ENCODE measurements at places on chromosomes 5 and 9.

DNA sequence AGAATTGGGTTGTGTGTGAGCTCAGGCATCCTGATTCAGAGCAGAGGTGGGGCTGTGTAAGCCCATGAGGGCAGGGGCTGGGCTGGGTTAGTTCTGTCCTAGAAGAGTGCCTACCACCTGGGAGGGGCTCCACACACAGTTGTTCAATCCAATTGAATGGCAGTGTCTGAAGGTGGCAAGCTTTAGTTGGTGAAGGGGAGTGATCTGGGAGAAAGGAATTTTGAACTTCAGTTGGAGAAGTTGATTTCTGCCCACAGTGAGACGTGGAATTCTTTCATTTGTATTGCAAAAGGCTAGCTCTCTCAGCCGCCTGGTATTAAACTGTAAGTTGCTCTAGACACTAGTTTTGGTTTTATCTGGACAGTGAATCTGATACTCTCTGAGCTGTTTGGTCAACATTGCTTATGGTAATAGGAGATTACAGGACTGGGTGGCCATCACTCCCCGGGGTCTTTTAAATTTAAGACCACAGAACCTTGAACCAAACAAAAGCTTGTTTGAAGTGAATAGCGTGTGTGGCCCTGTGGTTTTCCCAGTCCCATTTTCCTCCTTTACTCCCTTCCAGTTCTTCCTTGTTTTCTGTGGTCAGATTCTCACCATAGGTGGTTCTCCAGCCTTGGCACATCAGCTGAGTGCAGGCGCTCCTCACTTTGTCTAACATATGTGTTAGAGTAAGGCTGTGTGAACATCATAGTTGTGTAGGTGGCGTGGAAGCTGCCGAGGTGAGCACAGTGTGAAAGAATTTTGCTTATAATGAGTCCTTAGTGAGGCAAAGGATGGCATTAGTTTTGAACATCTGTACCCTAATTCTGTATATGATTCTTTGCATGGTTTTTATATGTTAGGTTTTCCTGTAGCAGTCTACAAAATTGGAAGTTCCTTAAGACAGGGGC, 78.0 kb downstream of the ARHGAP26 start:
- DNase-seq: no peak

DNA sequence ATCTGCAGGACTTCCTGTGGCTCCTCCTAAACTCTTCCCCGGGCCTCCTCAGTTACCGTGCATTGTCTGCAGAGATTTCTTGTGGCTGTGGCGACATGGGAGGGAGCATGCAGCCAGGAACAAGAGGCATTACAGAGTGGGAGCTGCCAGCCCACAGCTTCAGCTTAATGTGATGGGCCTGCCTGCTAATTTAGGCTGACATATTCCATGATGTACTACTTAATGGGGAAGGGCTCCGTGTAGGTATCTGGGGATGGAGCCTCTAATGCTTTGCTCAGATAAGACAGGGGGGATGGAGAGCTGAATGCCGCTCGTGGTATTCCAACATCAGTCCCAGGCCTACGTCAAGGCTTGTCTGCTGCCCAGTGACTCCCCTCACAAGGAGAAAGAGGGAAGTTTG, 137.6 kb upstream of the GPR151 start:
- DNase-seq: no peak

- DNase-seq: no peak
These were observed 4.4 kb upstream of the ZDHHC12 start for GRCh38 chr9:128728298-128728697.

GRCh38 chr5:147963948-147964693, 57.8 kb upstream of the C5orf46 start:
- no peak for DNase-seq

DNA sequence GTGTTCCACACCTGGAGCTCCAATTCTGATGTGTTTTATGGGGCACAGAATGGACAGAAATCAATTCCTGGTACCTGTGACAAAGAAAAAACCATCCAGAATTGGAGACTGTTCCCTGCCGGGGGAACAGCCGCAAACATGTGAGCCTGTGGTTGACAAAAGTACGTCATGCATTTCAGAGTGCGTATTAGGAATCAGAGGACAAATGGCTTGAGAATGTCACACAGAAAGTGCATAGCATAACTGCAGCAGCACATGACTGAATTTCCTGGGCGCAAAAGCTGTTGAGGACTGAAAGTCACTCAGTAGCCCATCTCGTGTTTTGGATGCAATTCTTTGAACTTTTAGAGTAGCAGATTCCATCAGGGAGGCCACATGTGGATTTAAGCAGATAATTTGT, 85.1 kb downstream of the TRIO start:
- no peak for DNase-seq

DNA sequence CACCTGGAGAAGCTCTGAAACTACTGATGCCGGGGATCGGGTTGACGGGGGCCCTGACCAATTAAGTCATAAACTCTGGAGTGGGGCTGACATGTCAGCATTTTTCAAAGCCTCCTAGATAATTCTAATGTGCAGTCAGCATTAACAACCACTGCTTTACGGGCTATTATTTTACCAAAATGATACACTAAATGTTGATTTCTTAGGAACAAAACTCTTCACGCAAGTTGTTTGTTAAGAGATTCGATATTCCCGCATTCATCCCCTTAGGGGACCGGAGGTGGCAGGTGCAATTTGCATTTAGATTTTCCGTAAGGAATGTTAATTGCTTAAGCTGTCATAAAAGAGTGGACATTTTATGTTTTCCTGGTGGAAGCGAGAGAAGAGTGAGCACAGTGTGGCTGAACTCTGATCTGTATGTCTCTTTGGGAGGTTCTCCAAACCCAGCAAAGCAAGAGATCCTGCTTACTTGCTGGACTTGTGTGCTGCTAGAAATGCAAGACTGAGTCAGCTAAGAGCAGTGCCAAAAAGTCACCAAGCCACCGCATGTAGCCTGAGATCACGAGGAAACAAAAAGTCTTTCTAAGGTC, 77.6 kb downstream of the UGCG start:
- no peak for DNase-seq

DNA sequence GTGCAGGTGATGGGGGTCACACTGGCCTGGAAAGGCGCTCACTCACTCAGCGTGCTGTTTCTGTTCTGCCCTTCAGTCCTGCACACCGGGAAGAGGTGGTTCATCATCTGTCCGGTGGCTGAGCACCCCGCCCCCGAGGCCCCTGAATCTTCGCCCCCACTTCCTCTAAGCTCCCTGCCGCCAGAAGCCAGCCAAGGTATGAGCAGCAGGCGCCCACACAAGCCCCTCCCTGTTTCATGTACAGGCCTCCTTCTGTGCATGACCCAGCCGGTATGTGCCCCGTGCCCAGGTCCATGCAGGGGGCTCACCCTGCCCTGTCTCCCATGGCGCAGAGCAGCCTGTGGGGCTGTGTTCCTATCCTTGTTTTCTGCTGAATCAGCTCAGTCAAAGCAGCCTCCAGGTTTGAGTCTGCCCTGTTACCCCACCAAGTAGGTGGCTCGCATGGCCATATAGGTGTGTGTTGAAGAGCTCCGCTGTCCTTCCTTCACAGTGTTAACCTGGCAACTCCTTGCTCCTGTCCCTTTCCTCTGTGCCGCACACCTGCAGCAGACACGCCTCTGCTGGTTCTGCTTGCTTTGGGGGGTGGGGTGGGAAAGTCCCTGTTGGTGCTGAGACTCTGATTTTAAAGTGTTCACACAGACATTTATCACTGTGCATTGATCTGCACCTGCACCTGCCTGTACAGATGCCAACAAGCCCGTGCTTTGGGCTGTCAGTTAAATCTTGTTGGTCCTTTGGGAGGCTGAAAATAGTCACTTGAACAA, 84.8 kb downstream of the WNK2 start:
- DNase-seq: no peak

DNA sequence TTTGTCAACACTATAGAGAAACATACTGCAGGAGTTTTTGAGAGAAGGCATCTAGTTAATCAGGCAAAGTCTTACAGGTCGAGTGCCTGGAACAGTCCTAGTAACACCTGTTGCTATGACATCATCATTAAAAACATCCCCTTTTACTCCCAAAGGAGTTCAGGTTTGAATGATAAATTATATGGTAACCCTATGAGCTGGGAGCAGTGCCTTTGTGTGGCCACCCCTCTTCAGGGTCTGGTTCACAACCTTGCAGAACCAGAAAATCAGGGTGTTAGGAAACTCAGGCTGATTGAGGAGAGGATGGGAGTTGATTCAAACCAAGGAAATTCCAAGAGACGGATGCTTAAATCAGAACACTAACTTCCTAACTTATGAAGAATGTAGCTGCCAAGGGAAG, 179.1 kb upstream of the RASEF start:
- DNase-seq: no peak

DNA sequence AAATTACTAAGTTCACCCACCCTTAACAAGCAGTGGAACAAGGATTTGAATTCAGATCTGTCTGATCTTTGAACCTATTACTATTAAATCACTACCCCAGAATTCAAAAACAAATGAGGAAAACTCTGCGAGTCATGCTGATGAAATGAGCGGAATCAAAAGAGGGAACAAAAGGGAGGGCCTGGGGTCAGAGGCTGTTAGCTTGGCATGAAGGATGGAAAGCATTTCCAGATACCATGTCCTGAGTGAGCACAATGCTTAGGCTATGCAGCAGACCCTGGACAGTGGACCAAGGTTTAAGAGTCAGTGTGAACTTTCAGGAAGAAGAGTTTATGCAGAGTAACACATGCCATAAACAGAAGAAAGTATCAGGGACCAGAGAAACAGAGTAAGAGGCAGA, 30.5 kb downstream of the GRIA1 start:
- DNase-seq: no peak

- no peak for DNase-seq
These were observed 85.8 kb downstream of the RIC1 start for GRCh38 chr9:5714501-5715401.

DNA sequence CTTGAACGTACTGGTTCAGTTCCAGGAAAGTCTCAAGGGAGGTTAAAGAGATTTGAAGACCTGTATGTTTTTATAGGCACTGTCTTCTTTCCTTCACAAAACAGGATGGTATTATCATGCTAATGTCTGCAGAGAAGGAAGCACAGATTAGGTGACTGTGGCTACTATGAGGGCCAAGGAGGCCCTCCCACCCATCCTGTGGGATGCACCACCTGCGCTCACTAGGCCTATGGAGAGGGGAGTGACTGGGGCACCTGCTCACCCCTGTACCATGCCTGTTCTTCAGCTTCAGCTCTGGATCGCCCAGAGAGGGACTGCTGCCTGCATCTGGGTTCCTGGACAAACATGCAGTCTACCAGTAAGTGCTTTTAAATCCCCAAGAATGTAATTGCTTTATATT, 469.4 kb downstream of the CCDC171 start:
- DNase-seq: no peak

- no peak for DNase-seq
These were observed 3.5 kb downstream of the PAIP1 start for GRCh38 chr5:43553381-43553780.

DNA sequence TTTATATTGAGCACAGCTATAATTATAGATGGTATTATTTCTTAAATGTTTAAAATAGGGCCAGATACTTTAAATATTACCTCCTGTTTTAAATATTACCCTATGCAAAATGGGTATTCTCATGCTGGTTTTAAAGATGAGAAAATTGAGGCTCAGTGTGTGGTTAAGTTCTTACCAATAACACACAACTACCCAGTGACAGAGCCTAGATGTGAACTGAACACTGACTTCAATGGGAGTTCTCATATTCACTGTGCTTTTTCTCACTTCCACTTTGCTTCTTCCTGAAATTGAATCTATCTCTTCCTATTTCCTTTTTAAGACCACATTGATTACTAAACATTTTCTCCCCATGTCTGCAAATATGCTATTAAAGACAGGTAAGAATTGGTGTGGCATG, 135.8 kb upstream of the TUSC1 start:
- DNase-seq: no peak

DNA sequence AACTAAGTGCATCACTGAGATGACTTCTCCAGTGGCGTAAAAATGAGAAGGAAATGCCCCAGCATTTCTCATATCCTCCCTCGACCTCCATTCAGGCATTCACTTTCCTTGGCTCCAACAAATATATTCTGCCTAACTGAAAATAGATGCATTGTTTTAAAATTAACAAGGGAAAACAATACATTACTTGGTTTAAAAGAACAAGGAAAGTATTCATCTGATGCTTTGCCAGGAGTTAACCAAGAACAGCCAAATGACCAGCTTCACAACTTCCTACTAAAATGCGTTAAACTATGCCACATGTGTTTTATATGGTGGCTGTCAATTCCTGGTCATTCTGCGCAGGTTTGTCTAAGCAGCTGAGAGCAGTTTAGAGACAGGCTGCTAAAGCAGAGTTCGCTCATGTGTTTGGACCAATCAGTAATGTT, 121.4 kb downstream of the GNAQ start:
- DNase-seq: no peak

- no peak for DNase-seq
These were observed 142.0 kb upstream of the SLC28A3 start for GRCh38 chr9:84482607-84483006.

- peak; percentile 64 for DNase-seq
These were observed 227.1 kb downstream of the ARHGEF28 start for GRCh38 chr5:73853091-73853490.

DNA sequence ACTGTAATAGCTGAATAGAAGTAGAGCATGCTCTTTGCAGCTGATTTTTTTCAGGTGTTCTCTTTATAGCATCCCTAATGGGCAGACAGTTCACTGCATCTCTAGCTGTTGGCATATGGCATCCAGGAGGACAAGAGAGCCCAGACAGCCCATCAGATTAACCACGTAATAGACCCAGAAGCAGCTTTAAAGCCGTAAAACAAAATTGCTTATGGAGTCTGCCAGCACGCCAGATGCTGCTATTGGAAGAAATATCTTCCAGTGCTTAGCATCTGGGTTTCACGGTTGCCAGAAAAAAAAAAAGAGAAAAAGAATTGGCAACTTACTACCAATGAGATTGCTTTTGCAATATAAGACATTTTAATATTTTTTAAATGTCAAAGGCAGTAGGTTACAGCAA, 869.4 kb upstream of the NUDT12 start:
- no peak for DNase-seq

GRCh38 chr9:125620216-125620615, 86.8 kb downstream of the MAPKAP1 start:
- no peak for DNase-seq

DNA sequence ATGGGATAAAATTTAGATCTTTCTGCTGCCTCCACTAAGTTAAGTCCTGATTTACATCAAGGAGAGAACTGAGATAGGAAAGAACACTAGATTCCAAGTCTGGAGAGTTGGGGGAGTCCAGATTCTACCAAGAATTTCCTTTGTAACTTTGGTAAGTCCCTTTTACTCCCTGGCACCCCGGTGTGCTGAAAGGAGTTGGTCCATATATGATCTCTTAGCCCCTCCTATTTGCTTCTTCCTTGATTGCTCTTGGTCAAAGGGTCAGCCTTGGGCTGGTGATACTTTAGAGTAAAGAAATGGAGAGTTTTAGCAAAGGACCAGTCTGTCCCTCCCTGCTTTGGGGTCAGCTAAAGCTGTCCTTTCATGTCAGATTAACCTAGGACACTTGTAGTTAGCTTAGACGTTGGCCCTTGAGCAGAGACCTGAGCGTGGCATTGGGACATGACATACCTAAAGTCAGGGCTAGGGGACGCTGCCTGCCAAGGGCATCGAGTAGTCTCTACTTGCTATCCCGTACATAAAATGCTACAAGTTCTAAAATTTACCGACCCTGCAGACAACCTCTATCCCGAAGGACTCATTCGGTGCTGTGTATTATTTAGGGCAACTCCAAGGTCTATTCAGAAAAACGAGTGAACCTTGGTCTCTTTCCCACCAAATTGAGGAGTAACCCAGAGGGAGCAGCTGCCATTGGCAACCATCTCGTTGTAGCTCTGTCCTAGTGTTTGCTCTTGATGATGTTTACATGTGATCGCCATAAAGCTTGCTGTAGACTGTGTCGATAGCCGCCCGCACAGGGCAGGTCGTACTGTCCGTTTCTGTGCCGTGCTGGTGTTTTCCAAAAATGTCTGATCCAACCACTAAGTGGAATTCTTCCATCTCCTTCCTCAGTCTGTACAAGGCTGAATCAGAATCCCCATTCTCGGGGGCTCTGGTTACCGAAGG, 94.4 kb downstream of the PDE6A start:
- DNase-seq: no peak

Data from AG09319 (cell line).